IPS-NIHi11 (cell line): ENCODE measurements at places on chromosomes 2 and 18.

DNA sequence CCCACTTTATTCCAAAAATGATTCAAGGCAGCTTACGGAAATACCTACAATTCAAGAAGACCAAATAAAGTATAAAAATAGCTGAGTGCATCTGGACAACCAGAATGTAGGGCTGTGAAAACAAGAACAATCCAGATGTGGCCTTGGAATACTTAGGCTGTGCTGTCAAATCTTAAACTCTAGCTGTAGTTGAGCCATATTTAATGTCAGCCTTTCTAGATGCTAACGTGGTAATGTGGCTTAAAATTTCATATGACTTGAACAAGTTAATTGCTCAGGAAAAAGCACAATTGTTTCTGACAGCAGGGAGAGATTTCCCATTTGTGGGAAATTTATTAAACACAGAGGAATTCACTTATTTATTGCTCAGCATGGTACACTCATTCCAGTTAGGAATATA is 14.6 kb upstream of the NAPG start:
- no peak for DNase-seq

- no peak for DNase-seq
Observed at GRCh38 chr2:99648178-99648844, 158.5 kb upstream of the REV1 start.

DNA sequence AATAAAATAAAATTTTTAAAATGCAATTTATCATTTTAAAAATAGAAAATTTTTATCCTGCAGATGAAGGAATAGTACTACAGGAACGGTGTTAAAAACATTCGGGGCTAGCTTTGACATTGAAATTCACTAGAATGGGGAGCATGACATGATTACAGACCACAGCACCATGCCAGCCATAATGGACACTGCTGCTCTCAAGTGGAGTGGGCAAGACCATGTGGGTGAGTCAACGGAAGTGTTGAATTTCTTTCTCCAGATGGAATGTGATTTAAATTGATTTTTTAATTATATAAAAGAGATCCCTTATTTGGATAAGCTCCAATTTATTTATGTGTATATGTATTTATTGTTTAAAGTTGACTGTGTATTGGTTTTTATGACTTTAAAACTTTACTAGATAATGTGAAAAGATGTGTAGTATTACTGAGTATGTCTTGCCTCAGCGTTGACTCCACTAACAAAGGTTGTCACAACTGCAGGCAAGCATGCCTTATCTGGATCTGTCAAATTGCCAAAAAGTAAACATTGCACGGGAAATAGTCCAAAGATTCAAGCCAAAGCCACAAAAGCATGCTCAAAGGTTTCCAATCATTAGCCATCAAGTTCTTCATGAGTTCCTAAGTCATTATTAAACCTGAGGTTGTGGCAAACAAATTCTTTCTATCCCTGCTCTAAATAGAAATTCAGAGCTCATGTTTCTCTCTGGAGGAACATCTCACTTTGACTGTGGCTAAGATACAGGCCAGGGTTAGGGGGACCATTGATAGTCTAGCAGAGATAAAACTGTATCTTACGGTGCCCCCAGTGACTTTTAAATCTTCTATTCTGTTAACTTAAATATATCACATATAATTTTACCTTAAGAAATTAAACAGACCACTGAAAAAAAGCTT is 536.9 kb downstream of the TMX3 start:
- no peak for DNase-seq

GRCh38 chr2:143564419-143564818 is 435.2 kb downstream of the ARHGAP15 start:
- no peak for DNase-seq

DNA sequence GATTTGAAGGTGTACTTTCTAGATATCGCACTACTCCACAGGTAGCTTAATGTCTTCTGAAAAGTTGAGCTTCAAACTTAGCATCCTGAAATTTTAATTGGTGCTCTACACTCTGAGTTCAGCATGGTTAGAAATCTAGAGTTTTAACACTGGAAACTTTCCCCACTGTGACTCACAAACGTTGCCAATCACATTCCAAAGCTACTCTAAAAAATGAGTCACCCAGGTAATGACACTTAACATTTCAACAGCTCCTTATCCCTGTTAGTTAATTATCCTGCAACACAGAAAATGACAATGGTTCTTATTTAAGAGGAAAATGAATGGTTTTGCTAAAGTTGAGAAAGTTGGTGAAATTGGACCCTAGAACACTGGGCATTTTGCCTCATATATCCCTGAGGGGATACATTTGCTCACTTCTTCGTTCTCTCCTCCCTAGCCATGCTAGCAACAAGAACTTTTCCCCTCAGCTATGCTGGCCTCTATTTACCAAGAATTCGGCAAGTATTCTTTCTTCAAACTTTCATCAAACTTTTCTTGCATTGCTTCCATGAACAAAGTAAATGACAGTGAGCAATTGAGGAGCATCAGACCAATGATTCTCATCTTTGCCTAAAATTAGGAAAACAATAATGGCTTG is 1024.1 kb upstream of the KLHL29 start:
- no peak for DNase-seq

- no peak for DNase-seq
Observed at GRCh38 chr18:46672062-46672970, 15.3 kb upstream of the LOXHD1 start.

- DNase-seq, result no peak
Observed at GRCh38 chr18:58032233-58032632, 11.8 kb upstream of the NEDD4L start.

DNA sequence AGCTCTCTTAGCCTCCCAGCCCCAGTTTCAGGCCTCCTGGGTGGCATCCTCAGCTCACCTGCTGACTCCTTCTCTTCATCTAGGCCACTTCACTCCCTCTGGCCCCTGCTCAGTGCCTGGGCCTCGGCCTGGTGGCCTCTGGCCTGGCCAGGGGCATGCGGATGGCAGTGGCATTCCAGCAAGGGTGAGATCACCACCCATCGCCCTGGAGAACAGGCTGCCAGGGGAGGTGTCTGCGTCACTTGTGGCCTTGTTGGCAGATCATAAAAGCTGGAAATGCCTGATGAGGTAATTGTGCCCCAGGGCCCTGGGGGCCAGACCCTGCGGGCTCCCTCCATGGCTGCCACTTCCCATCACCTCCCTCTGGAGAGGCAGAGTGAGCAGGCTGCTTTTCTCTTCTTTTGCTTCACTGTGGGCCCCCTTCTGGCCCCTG is 72.5 kb upstream of the SMAD2 start:
- DNase-seq, result no peak

- DNase-seq, result no peak
Observed at GRCh38 chr2:238703053-238703415, 144.9 kb upstream of the TWIST2 start.

DNA sequence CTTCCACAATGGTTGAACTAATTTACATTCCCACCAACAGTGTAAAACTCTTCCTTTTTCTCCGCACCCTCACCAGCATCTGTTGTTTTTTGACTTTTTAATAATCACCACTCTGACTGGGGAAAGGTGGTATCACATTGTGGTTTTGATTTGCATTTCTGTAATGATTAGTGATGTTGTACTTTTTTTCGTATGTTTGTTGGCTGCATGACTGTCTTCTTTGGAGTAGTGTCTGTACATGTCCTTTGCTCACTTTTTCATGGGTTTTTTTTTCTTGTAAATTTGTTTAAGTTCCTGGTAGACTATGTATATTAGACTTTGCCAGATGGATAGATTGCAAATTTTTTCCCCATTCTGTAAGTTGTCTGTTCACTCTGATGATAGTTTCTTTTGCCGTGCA is 574.8 kb downstream of the KCNJ3 start:
- no peak for DNase-seq

GRCh38 chr2:156430980-156431358 is 5.2 kb upstream of the GPD2 start:
- peak; percentile 20 for DNase-seq

GRCh38 chr18:77676910-77677309 is 427.3 kb downstream of the GALR1 start:
- peak; percentile 45 for DNase-seq

DNA sequence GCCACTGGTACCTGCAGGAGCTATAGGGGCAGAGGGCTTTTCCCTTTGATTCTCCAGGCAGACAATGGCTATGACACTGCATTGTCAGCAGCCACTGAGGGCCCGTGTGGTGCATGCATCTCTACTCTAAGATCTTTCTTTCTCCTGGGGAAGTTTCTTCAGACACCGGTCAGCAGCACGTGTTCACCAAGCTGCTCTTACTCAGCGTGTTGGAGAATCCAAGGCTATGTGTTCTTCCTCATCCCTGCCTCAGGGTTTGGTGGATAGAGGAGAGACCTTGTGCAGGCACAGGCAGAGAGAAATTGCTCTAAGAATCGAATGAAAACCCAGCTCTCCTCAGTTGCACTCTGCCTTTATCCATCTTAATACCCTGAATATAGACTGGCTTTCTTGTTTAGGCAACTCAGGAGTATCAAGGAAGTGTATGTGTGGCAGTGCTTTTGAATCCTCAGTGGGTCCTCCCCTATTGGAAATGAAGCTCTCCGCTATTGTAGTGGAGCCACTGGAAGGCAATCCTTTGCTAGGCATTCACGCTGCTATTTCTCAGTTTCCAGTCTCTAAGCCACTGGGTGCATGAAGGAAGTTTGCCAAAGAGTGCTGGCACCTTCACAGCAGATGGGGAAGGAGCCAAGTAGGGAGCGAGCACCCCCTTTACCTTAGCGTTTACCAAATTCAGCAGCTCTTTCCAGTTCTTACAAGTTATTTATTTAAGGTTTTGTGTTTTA is 86.9 kb upstream of the EML6 start:
- DNase-seq, result no peak

DNA sequence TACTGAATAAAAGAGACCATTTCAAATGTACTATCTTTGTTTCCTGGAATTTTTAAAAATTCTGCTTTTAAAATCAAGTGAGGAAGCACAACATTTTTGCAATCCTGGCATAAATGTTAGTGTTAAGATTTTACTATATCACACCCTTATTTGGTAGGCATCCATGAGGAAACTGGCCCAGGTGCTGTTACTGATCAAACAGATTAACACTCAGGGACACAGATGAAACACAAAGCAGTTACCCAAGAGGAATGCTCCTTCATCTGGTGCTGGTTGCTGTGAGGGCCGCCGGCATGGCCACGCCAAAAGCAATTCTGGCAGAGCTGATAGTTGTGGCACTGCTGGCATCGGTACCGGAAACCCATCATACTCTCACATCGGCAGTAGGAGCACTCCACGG is 96.8 kb downstream of the DTNB start:
- DNase-seq, result no peak

GRCh38 chr2:118905206-118905605 is 36.8 kb upstream of the MARCO start:
- no peak for DNase-seq

GRCh38 chr2:235234736-235235135 is 259.1 kb upstream of the AGAP1 start:
- no peak for DNase-seq

GRCh38 chr2:201460532-201460931 is 9.0 kb downstream of the STRADB start:
- no peak for DNase-seq

GRCh38 chr2:19611491-19612332 is 253.3 kb upstream of the OSR1 start:
- DNase-seq, result no peak

GRCh38 chr18:63162271-63163014 is 157.1 kb downstream of the BCL2 start:
- DNase-seq, result no peak

GRCh38 chr18:12934454-12935071 is 13.2 kb upstream of the SEH1L start:
- peak; percentile 78 for DNase-seq

DNA sequence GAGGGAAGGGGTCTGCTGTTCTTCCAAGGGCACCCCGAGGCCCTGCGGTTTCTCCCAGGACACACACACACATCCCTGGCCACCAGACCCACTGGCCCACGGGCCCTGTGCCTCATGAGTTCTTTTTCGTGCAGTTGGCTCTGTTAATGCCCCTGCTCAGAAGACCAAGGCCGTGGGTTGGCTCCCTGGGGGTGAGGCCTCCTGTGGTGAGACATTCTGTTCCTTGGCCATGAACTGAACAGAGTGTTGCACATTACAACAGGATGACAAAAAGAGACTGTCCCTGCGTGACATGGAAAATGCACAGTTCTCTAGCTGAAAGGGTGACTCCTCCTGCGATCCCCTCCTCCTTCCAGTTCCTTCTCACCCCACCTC is 30.7 kb downstream of the SH2D6 start:
- peak; percentile 3 for DNase-seq

- DNase-seq, result no peak
Observed at GRCh38 chr2:235940330-235940729, 227.9 kb downstream of the GBX2 start.

DNA sequence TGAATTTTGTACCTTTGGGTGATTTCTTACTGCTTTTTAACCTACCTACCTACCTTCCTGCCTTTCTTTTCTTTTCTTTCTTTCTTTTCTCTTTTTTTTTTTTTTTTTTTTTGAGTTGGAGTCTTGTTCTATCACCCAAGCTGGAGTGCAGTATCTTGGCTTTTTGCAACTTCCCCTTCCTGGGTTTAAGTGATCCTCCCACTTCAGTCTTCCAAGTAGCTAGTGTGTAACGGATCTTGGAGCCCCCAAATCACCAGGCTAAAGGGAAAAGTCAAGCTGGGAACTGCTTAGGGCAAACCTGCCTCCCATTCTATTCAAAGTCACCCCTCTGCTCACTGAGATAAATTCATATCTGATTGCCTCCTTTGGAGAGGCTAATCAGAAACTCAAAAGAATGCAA is 61.3 kb downstream of the DDX18 start:
- DNase-seq, result no peak

GRCh38 chr2:132439703-132440398 is 23.2 kb downstream of the GPR39 start:
- DNase-seq, result peak; percentile 23

DNA sequence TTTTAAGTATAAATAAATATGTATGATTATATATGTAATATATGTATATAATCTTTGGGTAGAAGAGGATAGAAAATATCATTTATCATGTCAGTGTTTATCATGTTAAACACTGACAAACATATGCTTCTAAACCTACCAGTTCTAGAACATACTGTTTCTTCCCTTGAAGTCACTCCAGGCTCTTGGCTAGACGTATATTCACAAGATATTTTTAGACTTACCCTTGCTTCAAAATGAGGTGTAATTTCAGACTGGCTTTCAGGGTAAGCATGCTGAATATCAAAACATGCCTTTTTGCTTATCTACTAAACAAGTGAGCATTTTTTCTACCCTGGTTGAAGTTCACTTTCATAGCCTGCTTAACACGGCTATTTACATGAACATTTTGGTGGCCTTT is 642.4 kb upstream of the PKDCC start:
- no peak for DNase-seq
